Regular cardiac myocyte (primary cell): ENCODE measurements at places on chromosomes 2 and 18. TPM values are rescaled to one million over a fixed set of nuclear protein-coding genes. Genes with fewer than 3 reads are reported as not detected.

Gene ARMC9
- 35.1 and 44.8 TPM in 2 replicates for total RNA-seq

Gene PRKCE
- total RNA-seq, result 8.2 and 13.8 TPM in 2 replicates

Gene STAT4
- total RNA-seq, result 1.7 and 11.6 TPM in 2 replicates

Gene CYTIP
- 5.0 and 5.9 TPM in 2 replicates for total RNA-seq

Gene EIF5B
- total RNA-seq, result 22.4 and 25.7 TPM in 2 replicates

Gene IL36G
- total RNA-seq, result not detected in 2 replicates

Gene MERTK
- total RNA-seq, result 0.19 and 1.7 TPM in 2 replicates

Gene CXCR1
- total RNA-seq, result not detected in 2 replicates

Gene TTC27
- total RNA-seq, result 29.9 and 39.7 TPM in 2 replicates
